Breast epithelium (tissue), 4 donors: ENCODE measurements at places on chromosomes 13 and 19.

- no peak for DNase-seq
Measured at GRCh38 chr13:29993716-29994488, 143.5 kb upstream of the UBL3 start.

- no peak for DNase-seq
Measured at GRCh38 chr19:30078381-30078910, 136.4 kb downstream of the URI1 start.

DNA sequence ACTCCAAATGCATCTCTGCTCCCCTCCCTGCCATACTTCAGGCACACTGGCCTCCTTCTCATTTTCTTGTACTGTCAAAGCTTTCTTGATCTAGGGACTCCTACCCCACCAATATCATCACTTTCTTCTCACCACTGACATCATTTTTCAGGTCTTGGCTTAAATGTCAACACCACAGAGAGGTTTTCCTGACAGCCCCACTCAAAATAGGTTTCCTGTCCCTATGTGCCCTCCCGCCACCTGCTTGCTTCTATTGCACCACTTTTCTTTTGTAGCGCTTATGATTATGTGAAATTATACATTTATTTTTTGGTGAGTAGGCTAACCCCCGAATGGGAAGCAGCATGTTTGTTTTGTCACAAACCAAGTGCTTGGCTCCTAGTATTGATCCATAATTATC is 164.6 kb downstream of the NDFIP2 start:
- no peak for DNase-seq

DNA sequence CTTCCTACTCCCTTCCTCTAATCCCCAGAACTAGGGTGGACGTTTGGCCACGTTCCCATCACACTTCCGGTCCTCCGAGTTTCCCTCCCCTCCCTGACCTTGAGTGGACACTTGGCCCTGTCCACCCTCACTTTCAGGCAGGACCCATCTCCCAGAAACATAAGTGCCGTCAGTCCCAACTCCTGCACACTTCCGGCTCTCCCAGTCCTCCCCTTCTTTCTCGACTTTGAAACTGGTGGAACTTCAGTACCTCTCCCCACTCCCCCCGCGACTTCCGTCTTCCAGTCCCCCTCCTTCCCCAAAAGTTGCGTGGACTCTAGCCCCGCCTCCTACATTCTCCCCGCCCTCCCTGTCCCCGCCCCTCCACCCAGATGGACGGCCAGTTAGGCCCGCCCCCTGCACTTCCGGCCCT is 278 bp upstream of the ZNF274 start:
- DNase-seq = no peak
